Lung (tissue), 17 donors: ENCODE measurements at places on chromosomes 6 and 20. TPM values are rescaled to one million over a fixed set of nuclear protein-coding genes. Genes with fewer than 3 reads are reported as not detected.

DNA sequence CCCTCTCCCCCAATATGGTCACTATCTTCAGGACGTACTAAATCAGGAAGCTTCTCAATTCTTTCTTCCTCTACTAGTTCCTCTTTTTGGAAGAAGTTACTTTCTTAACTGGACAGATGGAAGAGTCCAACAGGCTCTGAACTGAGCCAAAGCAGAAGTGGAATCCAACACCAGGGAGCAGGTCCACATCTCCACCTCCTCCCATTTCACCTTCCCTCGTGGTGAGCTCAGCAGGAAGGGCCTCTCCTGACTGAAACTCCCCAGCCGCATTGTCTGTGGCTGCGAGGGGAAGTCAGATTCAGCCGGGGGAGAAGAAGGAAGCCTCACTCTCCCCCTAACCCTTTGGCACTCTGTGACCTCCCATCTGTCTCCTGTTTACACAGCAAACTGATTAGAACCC, 63.8 kb upstream of the UST start:
- no peaks in the 10 kb centered on the region for H3K36me3 ChIP-seq
- no peaks in the 10 kb centered on the region for H3K27me3 ChIP-seq
- H3K27ac ChIP-seq: no peak overlapping the region

GRCh38 chr6:167122827-167123657, at the start of gene CCR6:
CCR6 (plus strand) TSS chr6:167123096; CDS start chr6:167136135, 13,039 bp downstream.
- H3K4me1 ChIP-seq: no peaks in the 10 kb centered on the region
- no peaks in the 10 kb centered on the region for H3K36me3 ChIP-seq
- no peak within 1 kb of the TSS for H3K27ac ChIP-seq

The CLPSL1 gene
- not detected for total RNA-seq

DNA sequence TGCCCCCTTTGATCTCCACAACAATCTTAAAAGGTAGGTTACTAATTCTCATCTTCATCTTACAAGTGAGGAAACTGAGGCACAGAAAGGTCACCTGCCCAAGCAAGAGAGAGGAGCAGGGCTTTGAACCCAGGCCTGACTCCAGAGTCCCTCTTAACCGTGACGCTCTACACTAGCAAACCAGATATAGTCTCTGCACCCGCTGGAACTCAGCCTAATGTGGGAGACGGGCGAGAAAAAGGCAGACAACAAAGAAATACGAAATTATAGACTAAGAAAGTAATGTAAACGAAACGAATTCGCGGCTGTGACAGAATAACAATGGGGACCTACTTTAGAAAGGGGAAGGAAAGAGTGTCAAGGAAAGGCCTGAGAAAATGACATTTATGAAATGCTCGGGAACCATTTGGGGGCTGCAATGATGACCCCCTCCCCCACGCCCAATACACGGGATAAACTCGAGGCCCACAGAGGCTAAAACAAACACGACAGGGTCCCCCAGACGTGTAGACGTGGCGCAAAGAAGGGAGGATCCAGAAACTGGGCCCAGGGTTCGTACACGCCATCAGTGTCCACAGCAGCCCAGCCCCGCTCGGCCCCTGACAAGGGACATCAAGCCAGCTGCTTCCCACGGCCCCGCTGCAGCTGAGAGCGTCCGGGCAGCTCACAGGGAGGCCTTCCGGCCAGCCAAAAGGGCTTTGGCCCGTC, 637 bp downstream of the TRPC4AP start:
- H3K4me1 ChIP-seq: peaks cover 3% of the 10 kb centered on the region
- H3K4me3 ChIP-seq: peak overlapping the region; percentile 91
- no peaks in the 10 kb centered on the region for H3K36me3 ChIP-seq
- no peaks in the 10 kb centered on the region for H3K27me3 ChIP-seq

GRCh38 chr6:149314325-149314905, 3.1 kb upstream of the TAB2 start:
- no peak overlapping the region for H3K27ac ChIP-seq
- no peaks in the 10 kb centered on the region for H3K36me3 ChIP-seq
- no peak overlapping the region for H3K4me3 ChIP-seq
- H3K4me1 ChIP-seq: no peaks in the 10 kb centered on the region
- no peaks in the 10 kb centered on the region for H3K27me3 ChIP-seq
- no peak for DNase-seq

The TSHZ2 gene
- 8.8 TPM for total RNA-seq

- DNase-seq: no peak
- peaks cover 9% of the 10 kb centered on the region for H3K4me1 ChIP-seq
- H3K4me3 ChIP-seq: no peak overlapping the region
- no peaks in the 10 kb centered on the region for H3K27me3 ChIP-seq
- H3K36me3 ChIP-seq: peaks cover 5% of the 10 kb centered on the region
- no peak overlapping the region for H3K27ac ChIP-seq
Measured at GRCh38 chr20:41505184-41505583, 113.0 kb downstream of the CHD6 start.

The HLA-DMA gene
- 130 TPM for total RNA-seq

The KHDC1L gene
- not detected for total RNA-seq

DNA sequence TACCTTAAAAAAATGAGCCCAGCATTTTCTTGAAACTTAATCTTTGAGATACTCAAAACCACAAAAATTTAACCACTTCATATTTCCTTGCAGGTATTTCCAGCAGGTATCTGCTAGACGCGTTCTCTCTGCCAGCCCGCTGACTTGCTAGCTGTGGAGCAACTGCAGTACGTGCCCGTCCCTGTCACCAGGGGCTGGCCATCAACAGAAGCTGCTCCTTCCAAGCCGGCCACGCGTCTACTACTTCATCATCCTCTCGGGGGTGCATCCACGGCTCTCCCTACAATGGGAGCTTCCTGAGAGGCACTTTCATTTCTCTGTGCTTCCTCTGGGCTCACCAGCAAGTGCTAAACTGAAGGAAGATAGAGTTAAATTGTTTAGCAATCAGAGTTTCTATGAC, 132.4 kb downstream of the DTNBP1 start:
- H3K4me3 ChIP-seq: no peak overlapping the region
- no peaks in the 10 kb centered on the region for H3K27me3 ChIP-seq

DNA sequence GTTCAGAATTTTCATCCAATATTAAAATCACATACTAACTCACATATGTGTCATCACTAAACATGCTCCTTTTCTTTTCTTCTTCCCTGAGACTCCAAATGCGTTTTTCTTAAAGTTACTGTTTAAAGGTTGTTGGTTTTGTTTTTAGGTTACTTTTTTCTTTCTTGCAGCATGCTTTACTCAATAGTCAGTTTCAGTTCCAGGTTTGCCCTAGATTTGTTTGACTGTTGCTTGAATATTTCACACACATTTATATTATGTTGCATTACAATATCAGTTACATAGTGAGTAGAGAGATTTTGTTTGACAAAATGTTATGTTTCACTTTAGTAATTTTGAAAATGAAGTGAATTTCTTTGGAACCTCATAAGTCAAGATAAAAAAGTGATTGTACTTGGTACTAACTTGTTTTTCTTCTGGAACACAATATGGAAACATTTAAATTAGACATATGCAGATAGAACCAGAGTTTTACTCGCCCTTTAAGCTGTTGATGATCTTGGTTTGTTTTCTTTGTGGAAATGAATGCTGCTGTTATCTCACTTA, 27.3 kb downstream of the FNDC1 start:
- H3K27ac ChIP-seq: no peak overlapping the region
- DNase-seq: peak; percentile 71
- H3K27me3 ChIP-seq: peaks cover 6% of the 10 kb centered on the region
- H3K4me1 ChIP-seq: no peaks in the 10 kb centered on the region

The PI16 gene
- total RNA-seq: 3.8 TPM

GRCh38 chr6:100554228-100554627, 89.5 kb upstream of the SIM1 start:
- H3K4me3 ChIP-seq: no peak overlapping the region
- no peaks in the 10 kb centered on the region for H3K4me1 ChIP-seq
- no peak overlapping the region for H3K27ac ChIP-seq
- no peak for DNase-seq

- peaks cover 6% of the 10 kb centered on the region for H3K27me3 ChIP-seq
- peak overlapping the region; percentile 41 for H3K27ac ChIP-seq
- DNase-seq: no peak
- H3K4me3 ChIP-seq: no peak overlapping the region
- no peaks in the 10 kb centered on the region for H3K4me1 ChIP-seq
Measured at GRCh38 chr6:7528565-7528964, 12.9 kb upstream of the DSP start.

- no peaks in the 10 kb centered on the region for H3K27me3 ChIP-seq
- H3K4me3 ChIP-seq: no peak overlapping the region
- H3K27ac ChIP-seq: no peak overlapping the region
Measured at GRCh38 chr6:95128947-95129346, 448.4 kb upstream of the MANEA start.

The RTF2 gene
- 71.5 TPM for total RNA-seq

The GATA5 gene
- 1.4 TPM for total RNA-seq

GRCh38 chr20:20439602-20440190, 71.8 kb downstream of the INSM1 start:
- no peaks in the 10 kb centered on the region for H3K4me1 ChIP-seq
- peaks cover 8% of the 10 kb centered on the region for H3K36me3 ChIP-seq
- DNase-seq: no peak
- no peak overlapping the region for H3K4me3 ChIP-seq
- H3K27me3 ChIP-seq: no peaks in the 10 kb centered on the region

DNA sequence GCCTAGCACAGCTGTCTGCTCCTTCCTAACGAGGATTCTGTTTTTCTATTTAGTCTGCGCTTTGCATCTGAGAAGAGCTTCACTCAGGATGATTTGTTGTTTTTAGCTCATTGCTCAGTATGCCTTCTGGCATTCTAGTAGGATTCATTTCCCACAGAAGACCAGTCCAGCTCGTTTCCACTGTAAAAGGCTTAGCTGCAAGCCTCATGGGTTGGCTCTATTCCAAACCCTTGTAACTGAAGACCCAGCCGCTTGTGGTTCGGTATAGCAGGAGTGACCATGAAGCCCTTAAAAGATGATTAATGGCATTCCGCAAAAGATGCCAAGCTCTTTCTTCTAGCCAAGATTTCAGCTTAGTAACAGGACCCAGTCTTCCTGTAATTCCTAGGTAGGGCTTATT, 7.2 kb downstream of the ADGRF1 start:
- H3K4me3 ChIP-seq: no peak overlapping the region
- peaks cover 11% of the 10 kb centered on the region for H3K4me1 ChIP-seq
- no peaks in the 10 kb centered on the region for H3K36me3 ChIP-seq
- H3K27me3 ChIP-seq: no peaks in the 10 kb centered on the region
- H3K27ac ChIP-seq: no peak overlapping the region

The CST4 gene
- total RNA-seq: not detected

DNA sequence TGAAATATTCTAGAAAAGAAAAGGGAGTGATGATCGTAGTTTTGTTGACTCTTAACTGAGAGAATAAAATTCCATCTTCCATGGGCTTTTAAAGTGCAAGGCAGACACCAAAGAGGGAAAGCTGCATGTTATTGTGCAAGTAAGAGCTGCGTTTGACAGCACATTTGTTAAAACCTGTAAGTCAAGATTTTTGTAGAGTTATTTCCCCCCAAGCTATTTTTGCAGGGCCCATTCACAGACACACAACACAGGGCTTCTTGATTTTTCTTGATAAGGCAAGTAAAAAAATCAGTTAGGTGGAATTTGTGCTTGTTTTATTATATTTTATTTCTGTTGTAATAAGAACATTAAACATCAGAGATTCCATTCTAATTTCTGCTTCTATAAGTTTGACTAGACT, 13.8 kb downstream of the CFAP206 start:
- H3K27ac ChIP-seq: no peak overlapping the region
- no peaks in the 10 kb centered on the region for H3K36me3 ChIP-seq
- H3K4me3 ChIP-seq: no peak overlapping the region
- peak; percentile 30 for DNase-seq
- no peaks in the 10 kb centered on the region for H3K27me3 ChIP-seq

- H3K4me3 ChIP-seq: no peak overlapping the region
- H3K4me1 ChIP-seq: peaks cover 59% of the 10 kb centered on the region
- no peaks in the 10 kb centered on the region for H3K36me3 ChIP-seq
- DNase-seq: no peak
- no peak overlapping the region for H3K27ac ChIP-seq
Measured at GRCh38 chr6:111727041-111727440, 121.4 kb upstream of the TRAF3IP2 start.

- no peaks in the 10 kb centered on the region for H3K27me3 ChIP-seq
- no peaks in the 10 kb centered on the region for H3K36me3 ChIP-seq
- peak; percentile 88 for DNase-seq
- H3K27ac ChIP-seq: no peak overlapping the region
Measured at GRCh38 chr6:8707956-8708772, 272.8 kb upstream of the SLC35B3 start.

GRCh38 chr20:56245761-56246160, 2.8 kb upstream of the MC3R start:
- no peaks in the 10 kb centered on the region for H3K4me1 ChIP-seq
- H3K36me3 ChIP-seq: no peaks in the 10 kb centered on the region
- H3K27ac ChIP-seq: no peak overlapping the region
- no peak overlapping the region for H3K4me3 ChIP-seq

The SLPI gene
- total RNA-seq: 451 TPM
